ENCODE measurements at places on chromosomes 13 and 19.

DNA sequence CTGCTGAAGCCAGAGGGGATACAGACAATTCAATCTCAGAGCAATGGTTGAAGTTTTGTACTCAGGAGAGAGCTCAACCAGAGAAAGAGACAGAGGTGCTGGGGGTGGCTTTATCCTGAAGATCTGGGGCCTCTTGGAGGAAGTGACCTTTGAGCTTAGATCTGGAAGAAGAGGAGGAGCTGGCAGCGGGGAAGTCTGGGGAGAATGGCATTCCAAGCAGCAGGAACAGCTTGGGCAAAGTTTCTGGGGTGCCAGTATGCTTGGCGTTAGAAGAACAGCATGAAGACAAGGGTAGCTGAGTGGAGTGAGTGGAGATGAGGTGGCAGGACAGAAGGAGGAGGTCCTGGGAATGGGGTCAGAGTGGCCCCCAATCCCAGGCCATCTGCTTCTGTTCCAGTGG is 11.3 kb downstream of the MAST3 start:
- DNase-seq: no peak

- no peak for DNase-seq
Observed at GRCh38 chr13:36211567-36211966, 2.8 kb downstream of the SOHLH2 start.

- no peak for DNase-seq
Observed at GRCh38 chr13:107258599-107259187, 690.8 kb upstream of the ARGLU1 start.

GRCh38 chr19:41616792-41617621 is 9.9 kb downstream of the CEACAM4 start:
- DNase-seq: no peak

GRCh38 chr13:104181526-104182231 is 1115.5 kb upstream of the SLC10A2 start:
- DNase-seq: no peak

GRCh38 chr13:52850396-52851136 is 2.1 kb upstream of the PCDH8 start:
- no peak for DNase-seq

DNA sequence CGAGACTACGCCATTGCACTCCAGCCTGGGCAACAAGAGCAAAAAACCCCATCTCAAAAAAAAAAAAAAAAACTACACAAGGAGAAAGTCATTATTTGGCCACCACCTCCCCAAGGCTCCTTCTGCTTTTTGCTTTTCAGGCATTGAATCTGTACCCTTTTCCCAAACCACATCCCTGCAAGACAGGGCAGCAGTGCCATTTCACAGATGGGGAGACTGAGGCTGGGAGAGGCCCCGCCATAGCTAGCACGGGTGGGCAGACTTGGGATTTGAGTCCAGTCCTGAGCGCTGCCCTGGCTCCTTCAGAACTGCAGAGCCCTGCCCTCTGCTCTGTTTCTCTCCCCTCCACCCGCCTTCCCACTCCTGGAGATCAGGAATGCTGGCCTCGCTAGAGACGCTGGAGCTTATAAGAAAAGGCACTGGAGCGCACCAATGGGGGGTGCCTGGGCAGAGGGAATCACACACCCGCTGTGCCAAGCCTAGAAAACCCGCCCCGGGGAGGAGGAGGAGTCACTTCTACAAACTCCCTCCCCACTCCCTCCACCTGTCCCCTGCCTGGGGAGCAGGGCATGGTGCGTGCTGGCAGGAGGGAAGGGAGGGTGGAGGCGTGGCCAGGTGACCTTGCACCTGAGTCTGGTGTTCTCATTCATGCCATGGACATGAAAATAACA is 17.6 kb downstream of the TJP3 start:
- no peak for DNase-seq

DNA sequence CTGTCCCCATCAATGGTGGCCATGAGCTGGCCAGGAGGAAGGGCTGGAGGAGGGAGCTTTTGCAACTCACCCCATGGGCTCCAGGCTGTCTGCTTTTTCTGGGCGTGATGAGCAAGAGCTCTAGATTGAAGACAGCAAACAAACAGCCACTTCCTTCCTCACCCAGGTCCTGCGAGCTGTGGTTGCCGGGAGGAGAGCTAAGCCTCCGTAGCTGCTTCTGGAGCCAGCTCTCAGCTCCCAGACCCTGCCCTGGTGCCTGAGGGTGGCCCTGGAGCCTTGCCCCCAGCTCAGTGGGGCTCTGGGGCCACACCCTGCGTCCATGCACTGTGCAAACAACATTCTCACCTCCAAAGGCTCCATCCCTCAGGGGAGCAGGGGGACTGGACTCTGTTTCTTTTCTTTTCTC is 6.2 kb downstream of the MYO1F start:
- no peak for DNase-seq

GRCh38 chr13:77406644-77407440 is 79.9 kb upstream of the MYCBP2 start:
- no peak for DNase-seq

DNA sequence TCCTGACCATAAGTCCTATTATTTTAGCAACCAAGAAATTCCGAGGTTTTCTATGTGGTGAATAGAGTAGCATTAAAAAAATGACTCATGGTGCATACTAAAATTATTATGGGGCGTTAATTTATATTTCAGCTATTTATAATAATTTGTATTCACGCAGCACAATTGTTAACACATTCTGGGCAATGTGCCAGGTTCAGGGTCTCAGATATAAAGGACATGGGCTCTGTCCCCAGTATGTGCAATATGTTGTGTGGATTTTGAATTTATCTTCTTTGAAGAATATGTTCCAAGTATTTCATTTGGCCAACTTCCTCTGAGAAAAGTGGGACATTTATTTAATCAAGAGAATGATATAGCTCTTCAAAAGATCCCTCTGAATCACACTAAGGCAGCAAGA is 1434.7 kb upstream of the PRR20A start:
- DNase-seq: no peak

DNA sequence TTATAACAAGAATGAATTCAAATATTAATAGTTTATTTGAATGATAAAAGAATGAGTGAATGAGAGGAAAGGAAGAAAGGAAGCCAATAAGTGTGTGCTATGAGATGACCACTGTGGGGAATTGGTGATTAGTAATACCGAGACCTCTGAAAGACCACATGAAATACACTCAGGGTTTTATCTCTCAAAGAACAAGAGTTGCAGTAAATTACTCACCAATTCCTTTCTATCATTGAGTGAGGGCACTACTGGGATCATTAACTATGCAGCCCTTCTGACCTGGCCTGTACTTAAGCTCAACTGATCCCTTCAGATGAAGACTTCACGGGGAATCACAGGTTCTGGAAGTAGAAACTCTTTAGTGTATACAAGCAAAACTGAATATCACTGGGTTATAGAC is 1636.1 kb downstream of the SLITRK5 start:
- DNase-seq: no peak

DNA sequence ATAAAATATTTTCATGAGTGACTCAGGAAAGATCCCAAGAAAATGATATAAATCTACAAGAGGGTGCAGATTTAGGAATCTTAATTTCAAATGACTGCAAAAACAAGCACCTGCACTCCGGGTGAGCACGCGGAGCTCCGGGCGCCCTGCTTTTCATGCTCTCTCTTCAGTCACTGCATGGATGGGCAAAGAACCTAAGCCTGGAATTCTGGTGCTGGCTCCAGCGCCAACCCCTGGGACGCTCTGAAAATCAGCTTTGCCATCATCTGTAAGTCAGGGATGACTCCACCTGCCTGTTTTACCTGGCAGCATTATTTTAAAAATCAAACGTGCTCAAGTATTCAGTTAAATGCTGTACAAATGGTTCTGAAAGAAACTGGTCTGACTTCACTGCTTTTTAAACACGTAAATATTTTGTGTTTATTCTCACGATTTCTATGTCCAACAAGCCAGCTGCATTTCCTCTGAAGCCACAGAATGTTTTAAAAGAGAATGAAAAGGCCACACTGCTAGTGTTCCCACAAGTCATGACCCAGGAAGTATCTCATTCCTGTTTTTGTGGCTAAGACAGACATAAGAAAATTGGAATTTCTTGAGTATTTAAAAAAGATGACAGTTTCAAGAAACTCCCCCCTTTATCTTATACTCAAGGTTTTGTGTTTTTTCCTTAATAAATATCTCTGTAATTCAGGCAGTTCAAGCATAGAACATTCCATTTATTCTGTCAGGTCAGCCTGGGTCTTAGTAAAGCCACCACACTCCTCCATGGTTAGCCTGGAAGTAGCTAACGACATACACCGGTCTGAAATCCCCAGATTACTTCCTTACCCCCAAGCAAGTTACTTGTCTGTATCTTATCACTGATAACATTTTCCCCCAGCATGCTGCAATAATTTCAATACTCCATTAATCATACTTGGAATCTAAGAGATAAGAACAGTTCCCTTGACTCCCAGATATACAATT is 81.1 kb downstream of the COL4A1 start:
- no peak for DNase-seq

DNA sequence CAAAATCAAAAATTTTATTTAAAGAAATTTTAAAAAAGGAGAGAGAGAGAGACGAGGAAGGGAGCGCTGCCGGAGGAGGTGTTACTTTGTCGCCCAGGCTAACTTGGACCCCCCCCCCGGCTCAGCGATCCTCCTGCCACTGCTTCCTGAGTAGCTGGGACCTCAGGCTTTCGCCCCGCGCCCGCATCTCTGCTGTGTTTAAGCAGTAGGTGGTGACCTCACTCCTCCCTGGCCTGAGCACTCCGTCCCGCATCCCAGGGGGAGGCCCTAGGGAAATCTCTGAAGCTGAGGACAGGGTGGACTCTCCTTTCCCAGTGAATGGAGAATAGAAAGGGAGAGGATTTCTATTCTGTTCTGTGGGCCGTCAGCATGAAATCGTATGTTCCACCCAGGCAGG is 485 bp upstream of the ZNF845 start:
- DNase-seq: no peak

GRCh38 chr13:97003071-97003470 is 8.8 kb upstream of the OXGR1 start:
- no peak for DNase-seq

- DNase-seq: no peak
Observed at GRCh38 chr13:33483471-33483870, 197.9 kb upstream of the STARD13 start.

DNA sequence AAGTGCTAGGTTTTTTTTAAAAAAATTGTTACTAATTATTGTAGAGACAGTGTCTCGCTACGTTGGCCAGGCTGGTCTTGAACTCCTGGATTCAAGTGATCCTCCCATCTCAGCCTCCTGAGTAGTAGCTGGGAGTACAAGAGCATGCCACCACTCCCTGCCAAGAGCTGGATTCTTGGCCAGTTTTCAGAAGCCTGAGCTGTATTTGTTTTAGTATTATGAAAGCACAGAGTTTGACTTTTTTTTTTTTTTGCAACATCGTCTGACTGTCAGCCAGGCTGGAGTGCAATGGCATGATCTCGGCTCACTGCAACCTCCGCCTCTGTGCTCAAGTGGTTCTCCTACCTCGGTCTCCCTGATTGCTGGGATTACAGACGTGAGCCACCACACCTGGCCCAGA is 7.0 kb downstream of the ARMC6 start:
- DNase-seq: no peak

- no peak for DNase-seq
Observed at GRCh38 chr13:80584785-80585184, 243.9 kb upstream of the SPRY2 start.

Measured in chondrocyte (in vitro differentiated cells).